NCI-H2107 (cell line): ENCODE measurements at places on chromosomes 7 and 10.

GRCh38 chr10:22986771-22987542 is 59.1 kb downstream of the ARMC3 start:
- DNase-seq = no peak

GRCh38 chr7:47496666-47497065 is 85.2 kb downstream of the TNS3 start:
- DNase-seq = no peak

GRCh38 chr10:118401708-118402193 is 59.6 kb upstream of the FAM204A start:
- DNase-seq = no peak

GRCh38 chr10:60203993-60204618 is 185.6 kb downstream of the ANK3 start:
- no peak for DNase-seq

DNA sequence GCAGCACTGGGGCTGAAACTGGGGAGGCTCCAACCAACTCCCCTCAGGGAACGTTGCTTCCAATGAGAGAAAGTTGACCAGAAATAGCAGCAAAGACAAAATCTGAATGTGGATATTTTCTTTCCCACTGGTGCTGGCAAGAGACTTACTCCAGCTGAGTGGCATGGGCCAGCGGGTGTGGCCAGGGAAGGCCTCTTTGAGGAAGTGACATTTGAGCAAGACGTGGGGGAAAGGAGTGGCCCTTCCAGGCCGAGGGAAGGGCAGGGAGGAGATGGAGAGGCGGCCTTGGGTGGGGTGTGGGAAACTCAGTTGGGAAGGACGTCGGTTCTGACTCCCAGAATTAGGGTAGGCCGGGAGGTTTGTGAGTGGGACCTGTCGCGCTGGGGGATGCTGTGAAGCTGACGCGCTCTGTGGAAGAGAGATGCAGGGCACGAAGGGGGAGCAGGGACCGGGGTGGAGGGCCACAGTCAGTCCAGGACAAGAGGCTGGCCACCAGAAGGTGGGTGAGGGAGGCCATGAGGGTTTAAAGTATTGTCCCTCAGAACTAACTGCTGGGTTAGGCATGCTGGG is 96.7 kb upstream of the IKZF1 start:
- DNase-seq = no peak

DNA sequence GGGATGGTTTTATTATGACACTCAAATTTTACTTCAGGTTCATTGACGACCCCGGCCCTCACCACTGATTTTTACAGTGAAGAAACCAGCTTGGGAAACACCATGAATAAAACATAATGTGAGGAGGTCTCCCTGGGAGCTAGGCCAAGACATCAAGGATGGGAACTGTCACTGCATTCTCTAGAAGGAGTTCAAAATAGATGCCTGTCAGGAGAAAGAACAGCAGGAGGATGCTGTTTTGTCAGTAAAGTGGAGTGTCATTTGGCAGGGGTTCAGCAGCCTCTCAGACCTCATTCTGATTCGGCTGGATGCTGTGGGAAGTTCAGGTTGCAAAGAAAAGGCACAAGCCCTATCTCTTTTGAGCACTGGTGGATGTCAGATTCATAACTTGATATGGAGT is 360.3 kb upstream of the C7orf33 start:
- DNase-seq = no peak

GRCh38 chr7:114865564-114865963 is 56.3 kb upstream of the MDFIC start:
- DNase-seq = no peak

DNA sequence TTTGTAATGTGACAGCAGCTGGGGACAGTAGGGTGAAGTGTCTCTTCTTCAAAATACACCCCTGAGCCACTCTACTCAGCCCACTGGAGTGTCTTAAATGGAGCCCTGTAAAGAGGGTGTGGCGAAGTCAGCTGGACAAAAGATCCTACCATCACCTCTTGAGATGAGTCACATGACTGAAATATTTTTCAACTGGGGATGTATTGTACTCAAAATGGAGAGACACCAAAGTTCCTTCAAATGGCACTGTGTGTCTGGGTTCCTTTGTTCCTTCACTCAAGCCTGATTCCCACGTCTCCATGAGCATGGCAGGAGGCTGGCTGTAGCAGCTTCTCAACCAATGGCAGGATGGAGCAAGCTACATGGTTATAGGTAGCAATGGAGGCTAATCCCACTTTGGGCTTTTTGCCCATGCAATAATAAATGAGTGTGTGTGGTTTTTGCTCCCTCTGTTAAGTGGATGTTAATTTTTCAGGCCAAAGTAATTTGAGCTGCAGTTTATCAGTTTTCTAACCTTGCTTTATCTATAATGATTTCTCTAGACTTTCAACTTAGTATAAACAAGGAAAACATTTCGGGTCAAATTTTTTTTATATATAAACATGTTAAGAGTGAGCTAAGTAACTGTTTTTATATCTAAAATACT is 68.2 kb downstream of the CLEC2L start:
- peak; percentile 12 for DNase-seq

DNA sequence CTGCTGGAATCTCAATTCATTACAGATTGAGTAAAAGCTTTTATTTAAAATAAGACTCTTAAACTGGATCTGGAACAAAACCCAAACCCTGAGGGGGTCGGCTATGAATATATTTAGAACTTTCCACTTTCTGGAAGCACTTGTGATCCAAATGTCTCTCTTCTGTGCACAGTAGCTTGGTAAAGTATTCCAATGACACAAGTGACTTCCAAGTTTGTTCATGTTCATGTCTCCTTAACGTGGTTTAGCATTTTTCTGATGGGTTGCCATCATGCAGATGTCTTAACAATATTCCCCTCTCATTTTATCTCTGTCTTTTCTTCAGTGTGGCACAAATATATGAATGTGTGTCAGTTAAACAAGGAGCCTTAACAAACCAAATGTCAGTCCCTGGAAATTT is 191.9 kb upstream of the SORCS1 start:
- DNase-seq = no peak

GRCh38 chr7:7242899-7243298 is 60.6 kb downstream of the C1GALT1 start:
- DNase-seq = no peak

- no peak for DNase-seq
These were observed 18.4 kb downstream of the TMEM176A start for GRCh38 chr7:150818971-150819370.

- no peak for DNase-seq
These were observed 3.4 kb downstream of the TNRC18 start for GRCh38 chr7:5420067-5420880.

- peak; percentile 11 for DNase-seq
These were observed 328.2 kb downstream of the TNS3 start for GRCh38 chr7:47253650-47254080.

DNA sequence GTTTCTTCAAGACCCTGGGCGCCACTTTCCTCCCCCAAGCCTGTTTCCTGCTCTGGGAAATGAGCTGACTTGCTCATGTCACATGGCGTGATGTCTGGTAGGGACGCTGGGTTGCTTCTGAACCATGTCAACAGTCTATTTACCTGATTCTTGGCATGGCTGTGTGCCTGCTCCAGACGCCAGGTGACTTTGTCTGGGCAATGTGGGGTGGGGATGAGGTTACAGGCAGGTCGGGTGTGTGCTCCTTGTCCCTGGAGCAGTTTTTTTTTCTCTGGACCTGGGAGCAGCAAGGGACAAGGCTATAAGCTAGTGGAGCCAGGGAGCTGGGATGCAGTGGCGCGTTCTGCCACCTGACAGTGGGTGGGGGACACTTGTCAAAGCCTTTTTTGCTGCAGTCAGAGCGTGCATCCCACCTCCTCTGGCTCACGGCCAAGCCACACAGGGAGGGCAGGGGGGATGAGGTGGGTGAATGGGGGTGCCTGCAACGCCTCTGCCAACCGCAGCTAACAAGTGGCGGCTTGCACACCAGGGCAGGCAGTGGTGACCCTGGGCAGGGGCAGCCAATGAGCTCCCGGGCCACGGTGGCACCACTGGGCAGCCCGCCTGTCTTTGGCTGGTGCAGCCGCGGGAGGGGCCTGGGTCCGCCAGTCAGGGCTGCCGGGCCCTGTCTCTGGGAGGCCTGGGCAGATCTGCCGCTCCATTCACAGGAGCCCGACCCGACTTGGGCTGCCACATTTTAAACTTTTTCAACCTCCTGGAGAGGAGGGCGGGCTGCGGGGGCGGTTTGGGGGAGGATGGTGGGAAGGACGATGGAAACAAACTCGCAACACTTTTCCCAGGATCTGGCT is 22.9 kb downstream of the DNAJB12 start:
- DNase-seq = peak; percentile 86

GRCh38 chr10:70380350-70381135 is 1.9 kb downstream of the LRRC20 start:
- no peak for DNase-seq

- no peak for DNase-seq
These were observed 1007.6 kb downstream of the DNAJB9 start for GRCh38 chr7:109577265-109577664.

DNA sequence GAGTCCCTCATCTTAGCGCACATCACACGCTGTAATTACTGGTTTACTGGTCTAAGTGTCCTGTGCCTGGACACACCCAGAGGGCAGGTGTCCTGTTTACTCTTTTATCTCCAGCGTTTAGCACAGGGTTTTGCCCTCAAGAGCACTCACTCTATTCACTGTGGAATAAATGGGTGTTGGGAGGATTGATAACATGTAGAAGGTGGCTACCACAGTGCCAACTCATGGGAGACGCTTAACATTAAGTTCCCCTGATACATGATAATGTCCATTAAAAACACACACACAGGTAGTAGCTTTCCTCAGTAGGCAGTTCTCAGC is 96.1 kb upstream of the EFCAB10 start:
- DNase-seq = no peak

DNA sequence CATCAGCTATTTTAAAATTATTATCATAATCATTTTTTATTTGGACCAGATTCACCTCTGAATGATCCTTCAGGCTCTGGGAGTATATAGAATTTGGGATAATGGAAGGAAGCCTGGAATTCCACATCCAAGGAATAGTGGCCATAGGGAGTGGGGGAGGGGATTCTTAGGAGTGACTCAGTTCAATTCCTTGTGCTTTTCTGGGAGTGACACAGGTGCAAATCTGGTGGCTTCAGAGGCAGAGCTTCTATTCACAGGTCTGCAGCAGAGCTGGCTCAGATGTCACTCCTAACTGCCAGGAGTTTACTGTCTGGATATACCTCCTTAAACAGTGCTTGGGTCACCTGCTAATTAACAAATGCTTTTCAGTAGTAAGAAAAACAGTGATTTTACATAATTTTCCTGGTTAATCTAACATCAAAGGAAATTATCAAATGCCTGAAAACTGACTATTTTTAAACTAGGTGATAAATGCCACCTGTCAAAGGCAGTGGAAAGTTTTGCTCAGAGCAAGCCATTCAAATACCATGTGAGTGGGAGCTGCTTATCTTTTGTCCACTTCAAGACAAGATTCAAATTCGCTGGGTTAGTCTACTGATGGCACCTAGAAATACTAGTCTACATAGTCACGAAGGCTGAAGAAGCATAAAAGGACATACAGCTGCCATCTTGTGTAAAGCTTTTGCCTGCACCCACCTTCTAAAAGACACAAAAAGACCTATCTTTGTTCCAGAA is 106.7 kb upstream of the LAMB4 start:
- DNase-seq = no peak

GRCh38 chr7:100102950-100103840 is 1.8 kb downstream of the AP4M1 start:
- DNase-seq = no peak

- no peak for DNase-seq
These were observed 56.7 kb downstream of the CFAP46 start for GRCh38 chr10:132885451-132886210.

- no peak for DNase-seq
These were observed 222.2 kb downstream of the DNAJB6 start for GRCh38 chr7:157558875-157559595.

- DNase-seq = no peak
These were observed 129.7 kb downstream of the PLCE1 start for GRCh38 chr10:94123258-94123995.

- DNase-seq = no peak
These were observed 884 bp upstream of the GSTO1 start for GRCh38 chr10:104253606-104254410.

DNA sequence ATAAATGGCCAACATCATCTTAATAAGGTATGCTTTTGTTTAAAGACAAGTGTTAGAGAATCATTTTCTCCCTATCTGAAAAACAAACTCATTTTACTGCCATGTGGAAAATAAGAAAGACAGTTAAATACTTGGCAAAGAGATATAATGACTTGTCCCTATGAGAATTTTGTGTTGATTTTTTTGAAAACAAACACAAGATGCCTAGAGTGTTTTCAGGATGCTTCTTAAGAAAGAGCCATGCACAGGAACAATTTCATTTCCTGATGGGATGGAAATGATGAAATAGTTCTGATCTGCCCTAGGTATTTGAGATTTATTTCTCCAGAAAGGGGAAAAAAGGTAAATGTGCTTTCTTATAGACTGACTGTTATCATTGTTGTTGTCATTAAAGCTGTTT is 237.5 kb upstream of the GNAI1 start:
- DNase-seq = no peak

DNA sequence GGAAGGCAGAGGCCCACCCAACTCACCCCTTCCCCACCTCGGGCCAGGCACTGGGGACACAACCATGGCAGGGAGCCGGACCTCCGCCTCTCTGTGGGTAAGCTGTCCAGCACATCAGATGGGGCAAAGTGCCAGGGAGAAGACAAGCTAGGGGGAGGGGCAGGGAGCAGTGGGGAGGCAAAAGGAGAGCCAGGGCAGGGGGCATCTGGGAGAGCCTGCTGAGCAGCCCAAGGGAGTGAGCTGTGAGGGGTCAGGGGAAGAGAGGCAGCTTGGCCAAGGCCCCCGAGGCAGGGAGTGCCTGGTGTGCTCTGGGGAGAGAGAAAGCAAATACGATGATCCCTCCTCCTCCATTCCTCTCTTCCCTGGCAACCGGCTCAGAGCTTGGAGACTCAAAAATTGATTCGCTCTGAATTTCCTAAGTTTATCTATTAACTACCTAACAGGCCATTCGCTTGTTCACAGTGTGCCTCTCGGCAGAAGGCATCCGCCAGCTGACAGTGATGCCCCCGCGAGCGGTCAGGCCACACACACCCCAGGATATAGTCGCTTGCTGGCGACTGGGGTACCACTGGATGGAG is 4.5 kb downstream of the CAMK2B start:
- no peak for DNase-seq

- no peak for DNase-seq
These were observed 8.2 kb downstream of the ATE1 start for GRCh38 chr10:121919666-121920065.

- DNase-seq = no peak
These were observed 50.5 kb upstream of the HBP1 start for GRCh38 chr7:107118109-107118900.

DNA sequence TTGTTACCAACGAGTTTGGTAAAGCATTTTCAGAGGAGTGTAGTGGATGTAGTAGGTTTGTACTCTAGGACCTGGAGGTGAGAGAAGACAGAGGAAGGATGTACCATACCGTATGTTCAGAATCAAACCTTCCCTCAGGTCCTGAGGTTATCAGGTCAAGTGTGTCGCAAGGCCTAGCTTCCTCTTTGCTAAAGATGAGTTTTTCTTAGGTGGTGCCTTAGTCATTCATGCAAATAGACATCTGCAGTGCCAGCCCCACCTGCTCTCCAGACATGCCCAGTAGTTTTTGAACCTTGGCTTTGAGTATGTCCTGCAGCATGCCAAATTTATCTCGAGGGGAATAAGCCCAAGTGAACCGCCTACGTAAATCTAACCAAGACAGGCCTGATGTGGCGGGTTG is 71.3 kb downstream of the HDAC9 start:
- no peak for DNase-seq

- DNase-seq = no peak
These were observed 28.9 kb downstream of the MAT1A start for GRCh38 chr10:80260295-80261243.

GRCh38 chr10:13891128-13892000 is 304.6 kb downstream of the PRPF18 start:
- no peak for DNase-seq
